ENCODE measurements at places on chromosomes 7 and 10. TPM values are rescaled to one million over a fixed set of nuclear protein-coding genes. Genes with fewer than 3 reads are reported as not detected.

PRSS2 gene
- polyA plus RNA-seq: not detected

GRCh38 chr7:82360591-82361368 is 82.8 kb downstream of the CACNA2D1 start:
- DNase-seq: no peak

DNA sequence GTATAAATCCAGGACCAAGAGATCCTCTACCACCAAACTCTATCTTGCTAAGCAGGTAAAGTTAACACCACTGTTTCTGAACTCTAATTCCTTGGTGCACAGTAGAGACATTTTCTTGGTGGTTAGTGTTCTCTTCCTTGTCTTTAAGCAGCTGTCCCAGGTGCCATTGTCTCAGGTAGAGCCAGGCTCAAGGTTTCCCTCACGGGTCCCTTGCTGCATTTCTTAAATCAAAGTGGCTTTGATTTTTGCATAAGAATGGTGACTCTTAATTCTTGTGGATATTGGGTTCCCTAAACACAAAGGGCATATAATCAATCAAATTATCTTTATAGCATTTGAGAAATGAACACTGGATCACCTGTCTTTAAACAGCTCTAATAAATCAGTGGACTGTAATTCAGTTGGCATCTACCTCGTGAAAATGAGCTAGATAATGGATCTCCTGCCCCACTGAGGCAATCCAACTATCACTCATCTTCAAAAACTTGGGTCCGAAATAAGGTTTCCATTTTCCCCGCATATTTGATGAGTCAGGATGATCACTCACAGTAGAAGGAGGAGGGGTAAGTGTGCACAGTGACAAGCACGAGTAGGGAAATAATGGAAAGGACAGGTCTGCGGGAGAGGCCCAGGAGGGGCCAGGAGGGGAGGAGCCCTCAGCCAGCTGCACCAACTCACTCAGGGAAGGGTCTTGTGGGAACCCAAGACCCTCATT is 2.4 kb downstream of the ABCC2 start:
- no peak for DNase-seq

- no peak for DNase-seq
Observed at GRCh38 chr10:62058896-62059216, 157.4 kb downstream of the ARID5B start.

GRCh38 chr7:23783115-23783514 is 73.1 kb downstream of the STK31 start:
- no peak for DNase-seq

MACC1 gene
- polyA plus RNA-seq: 9.6 TPM

GRCh38 chr7:15049157-15049556 is 146.6 kb upstream of the DGKB start:
- no peak for DNase-seq

DNA sequence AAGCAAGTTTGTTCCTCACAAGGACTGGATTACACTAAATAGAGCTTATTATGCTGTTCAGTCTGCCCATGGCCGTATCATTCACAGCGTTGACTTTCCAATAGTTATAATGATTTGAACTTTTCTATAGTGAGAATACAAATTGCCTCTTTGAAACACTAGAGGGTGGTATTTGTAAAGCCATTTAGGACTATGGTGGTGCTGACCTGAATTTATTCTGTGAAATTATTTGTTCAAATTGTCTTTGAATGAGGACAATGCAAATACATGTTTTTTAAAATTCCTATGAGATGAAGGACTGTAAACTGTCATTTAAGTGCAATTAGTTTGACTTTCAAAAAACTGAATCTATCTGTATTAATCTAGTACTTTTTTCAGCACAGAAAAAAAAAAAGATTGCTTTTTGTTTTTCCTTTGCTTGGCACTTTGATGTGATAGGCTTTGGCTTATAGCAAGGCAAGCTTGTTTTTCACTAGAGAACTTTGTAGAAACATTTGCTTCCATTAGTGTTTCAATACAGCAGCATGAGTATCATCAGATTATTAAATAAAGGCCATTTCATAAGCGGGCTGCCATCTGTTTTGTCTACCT is 122.7 kb upstream of the TMEM229A start:
- no peak for DNase-seq

DNA sequence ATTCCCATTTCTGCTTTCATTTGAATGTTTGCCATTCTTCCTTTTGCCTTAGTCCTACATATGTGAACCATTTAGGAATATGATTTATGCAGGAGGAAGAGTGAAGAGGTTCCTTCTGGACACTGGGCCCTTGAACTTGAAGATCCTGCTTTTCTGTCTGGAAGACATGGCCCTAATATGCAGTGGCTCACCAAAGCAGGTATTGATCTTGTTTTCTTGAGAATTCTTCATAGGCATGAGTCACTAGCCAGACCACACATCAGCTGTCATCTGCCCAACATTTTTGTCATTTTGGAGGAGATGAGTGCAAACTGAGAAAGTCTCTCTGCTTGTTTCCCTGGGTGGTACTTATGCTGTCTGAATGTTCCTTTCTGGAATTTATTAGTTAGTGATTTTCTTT is 382.6 kb downstream of the LRMDA start:
- no peak for DNase-seq

EPO gene
- polyA plus RNA-seq: 0.41 TPM

GRCh38 chr7:120981888-120982615 is 6.5 kb upstream of the CPED1 start:
- DNase-seq: no peak

DNA sequence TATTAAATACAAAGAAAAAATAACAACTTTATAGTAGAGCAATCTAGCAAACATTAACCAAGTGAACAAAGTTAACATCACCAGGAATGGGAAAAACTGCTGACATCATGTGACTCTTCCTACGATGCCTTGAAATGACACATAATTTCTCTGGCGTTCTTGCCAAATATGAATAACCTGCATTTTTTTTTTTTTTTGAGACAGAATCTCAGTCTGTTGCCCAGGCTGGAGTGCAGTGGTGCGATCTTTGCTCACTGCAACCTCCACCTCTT is 126.5 kb upstream of the VKORC1L1 start:
- no peak for DNase-seq

ZNF488 gene
- 1.4 TPM for polyA plus RNA-seq

DNA sequence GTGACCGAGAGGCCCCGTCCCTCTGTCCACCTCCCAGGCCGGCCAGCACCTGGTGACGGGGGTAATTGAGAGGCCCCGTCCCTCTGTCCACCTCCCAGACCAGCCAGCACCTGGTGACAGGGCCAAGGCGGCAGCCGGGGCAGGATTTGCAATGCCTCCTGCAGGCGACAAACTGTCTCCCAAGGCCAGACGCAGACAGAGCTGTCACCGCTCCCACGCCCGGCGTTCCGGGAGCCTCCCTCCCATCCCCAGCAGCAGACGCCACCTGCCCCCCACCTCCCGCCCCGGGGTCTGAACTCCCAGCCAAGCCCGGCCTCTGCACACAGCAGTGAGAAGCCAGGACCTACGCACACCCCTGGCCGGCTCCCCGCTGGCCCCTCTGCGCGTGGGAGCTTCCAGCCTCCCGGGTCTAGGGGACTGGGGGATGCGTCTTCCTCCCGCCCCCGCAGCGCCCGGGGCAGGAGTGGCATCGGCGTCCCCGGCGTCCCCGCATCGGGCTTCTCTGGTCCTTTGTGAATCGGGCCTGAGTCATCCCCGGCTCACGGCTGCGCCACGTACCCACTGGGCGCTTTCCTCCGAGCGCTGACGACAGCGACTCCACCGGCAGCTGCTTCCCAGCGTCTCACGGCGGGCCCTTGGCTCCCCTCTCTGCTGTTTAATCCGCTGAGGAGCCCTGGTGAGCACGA is 95.1 kb upstream of the DIP2C start:
- no peak for DNase-seq

DNA sequence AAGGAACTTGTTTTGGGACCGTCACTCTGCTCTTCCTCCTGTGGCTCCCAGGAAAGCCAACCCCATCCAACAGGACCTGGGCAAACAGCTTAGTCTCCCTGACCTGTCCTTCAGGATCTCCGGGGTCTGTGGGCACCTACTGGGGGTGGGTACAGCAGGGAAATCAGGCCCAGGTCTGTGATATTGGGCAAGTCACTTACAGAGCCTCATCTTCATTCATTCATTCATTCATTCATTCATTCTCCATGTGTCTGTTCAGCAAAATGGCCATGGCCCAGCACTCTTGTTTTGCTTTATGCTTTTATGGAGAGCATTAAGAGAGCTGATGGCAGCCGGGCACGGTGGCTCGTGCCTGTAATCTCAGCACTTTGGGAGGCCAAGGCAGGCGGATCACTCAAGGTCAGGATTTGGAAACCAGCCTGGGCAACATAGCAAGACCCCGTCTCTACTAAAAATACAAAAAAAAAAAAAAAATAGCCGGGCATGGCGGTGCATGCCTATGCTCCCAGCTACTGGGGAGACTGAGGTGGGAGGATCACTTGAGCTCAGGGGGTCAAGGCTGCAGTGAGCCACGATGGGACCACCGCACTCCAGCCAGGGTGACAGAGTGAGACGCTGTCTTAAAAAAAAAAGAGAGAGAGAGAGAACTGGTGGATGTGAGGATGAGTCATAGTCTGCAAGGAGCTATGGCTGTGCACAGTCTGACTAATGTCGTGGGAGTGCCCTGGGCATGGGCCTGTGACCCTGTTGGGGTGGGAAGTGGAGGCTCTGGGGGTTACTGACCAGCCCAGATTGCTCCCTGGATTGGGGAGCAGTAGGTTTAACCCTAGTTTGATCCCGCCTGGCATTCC is 54.3 kb downstream of the CLIP2 start:
- DNase-seq: no peak

- DNase-seq: peak; percentile 72
Observed at GRCh38 chr10:99845837-99846382, 63.5 kb downstream of the ABCC2 start.

DNA sequence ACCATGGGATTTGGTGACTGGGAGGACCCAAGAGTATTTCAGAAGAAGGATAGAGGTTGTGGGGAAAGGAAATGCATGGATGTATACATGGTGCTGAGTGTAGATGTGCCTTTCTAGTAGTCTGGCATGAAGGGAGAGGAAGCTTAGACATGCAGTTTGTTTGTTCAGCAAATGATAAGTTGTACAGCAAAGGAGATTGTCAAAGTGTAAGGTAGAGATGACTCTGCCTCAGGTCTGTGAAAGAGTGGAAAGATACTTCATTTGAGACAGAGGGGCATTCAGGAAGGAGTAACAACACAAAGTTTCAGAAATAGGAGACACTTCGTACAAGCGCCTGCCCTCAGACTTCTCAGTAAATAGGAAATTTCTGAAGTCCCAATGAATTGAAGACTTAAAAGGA is 152.3 kb downstream of the CELF2 start:
- DNase-seq: no peak

CYP26A1 gene
- polyA plus RNA-seq: not detected

DNA sequence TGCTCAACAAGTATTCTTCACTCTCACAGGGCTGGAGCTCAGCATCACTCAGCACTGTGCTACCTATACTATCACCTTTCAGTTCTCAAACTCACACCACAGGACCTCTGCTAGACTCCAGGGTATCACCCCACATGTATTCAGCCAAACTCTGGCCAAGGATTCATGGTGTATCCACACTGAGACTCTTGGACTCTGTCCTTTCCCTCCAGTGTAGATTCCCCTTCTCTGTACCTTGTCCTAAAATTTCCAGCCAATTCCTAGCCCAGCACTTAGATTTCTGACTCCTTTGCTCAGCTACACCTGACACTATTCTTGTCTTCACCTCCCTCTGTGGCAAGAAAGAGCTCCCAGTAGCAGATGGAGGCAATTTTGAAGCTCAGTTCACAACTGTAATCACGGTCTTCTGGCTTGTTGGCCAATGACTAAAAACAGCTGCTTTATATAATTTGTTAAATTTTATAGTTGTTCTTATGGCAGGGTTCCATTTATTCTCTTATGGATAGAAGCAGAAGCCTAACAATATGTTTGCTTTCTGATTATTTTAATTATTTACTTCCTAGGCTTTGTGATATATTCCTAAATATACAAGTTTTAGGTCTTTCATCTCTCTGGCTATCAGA is 258.8 kb downstream of the THSD7A start:
- DNase-seq: no peak

DNA sequence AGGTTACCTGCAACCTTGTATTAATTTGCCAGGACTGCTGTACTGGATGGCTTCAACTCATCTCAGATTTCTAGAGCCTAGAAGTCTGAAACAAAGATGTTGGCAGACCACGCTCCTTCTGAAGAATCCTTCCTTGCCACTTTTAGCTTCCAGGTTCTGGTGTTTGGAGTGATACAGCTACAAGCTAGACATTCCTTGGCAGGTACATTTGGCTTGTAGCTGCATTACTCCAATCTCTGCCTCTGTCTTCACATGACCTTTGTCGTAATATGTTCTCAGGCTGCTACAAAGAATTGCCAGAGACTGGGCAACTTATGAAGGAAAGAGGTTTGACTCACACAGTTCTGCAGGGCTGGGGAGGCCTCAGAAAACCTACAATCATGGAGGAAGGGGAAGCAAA is 146.3 kb downstream of the GALNT17 start:
- DNase-seq: no peak

Measured in keratinocyte (primary cell).